NCI-H2029 treated with DMSO at 0.1 percent for 48 hours (cell line): ENCODE measurements at places on chromosomes 13 and 19.

DNA sequence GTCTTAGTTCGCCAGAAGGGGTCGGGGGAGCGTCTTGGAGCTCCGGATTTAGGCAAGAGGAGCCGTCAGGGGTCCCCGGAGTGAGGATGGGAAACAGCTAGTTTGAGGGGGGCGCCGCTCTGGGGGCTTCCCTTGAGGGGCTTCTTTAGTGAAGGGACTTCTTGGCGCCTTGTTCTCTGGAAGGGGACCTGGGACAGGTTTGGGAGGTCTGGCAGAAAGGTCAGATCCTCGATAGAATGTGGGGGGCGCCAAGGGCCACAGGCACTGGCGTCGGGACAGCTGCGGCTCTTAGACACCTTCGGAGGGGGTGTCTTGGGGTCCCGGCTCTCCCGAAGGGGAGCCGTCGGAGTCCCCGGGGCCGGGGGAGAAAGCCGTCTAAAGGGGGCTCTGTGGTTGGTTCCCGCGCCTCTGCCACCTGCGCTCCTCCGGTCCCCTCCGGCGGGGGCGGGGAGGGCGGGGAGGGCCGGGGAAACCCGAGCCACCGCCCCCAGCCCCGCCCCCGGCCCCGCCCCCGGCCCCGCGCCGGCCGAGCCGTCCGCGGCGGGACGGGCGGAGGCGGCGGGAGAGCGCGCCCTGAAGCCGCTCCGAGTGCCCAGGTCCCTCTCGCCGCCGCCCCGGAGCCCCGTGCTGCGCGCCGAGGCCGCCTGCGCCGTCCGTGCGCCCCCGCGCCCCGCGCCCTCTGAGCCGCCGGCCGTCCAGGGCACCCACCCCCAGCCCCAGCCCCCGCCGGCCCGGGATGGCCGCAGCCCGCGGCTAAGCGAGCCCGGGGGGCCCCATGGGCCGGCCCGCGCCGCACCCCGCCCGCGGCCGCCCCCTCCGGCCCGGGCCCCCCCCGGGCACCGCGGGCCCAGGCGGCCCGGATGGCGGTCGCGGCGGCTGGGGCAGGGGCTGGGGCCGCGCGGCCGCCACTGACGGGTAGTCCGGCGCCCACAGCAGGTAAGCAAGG, at the start of gene NRTN:
Gene NRTN (plus strand): TSS at position 552 of the 946 bp plus-strand sequence. CDS start 19,099 bp downstream, outside the sequence.
- no peak for DNase-seq

DNA sequence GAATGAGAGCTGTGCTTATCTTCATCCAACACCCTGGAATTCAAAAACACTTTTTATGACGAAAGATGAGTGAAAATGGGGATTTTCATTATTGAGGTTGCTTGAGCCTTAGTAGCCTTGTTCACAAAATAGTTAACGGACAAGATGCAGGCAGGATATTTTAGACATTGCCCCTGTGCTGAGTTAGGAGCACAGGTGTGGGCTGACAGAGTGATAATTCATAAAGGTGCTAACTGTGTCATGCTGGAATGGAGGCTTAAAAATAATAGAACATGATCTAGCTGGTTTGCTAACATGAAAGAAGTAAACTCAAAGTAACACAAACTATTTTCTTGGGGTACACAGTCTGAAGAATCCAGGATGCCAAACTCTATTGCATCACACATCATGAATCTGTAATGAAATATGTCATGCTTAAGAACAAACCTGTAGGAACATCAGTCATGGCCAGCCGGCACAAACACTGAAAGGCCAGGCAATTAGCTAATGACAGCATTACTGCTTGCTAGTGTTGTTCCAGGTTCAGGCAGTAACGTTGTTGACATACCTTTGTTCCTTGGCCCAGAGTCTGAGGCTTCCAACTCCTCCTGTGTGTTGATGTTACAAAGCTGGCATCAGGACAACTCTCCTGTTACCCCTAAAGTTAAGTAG, 55.3 kb downstream of the FRY start:
- no peak for DNase-seq

- DNase-seq = no peak
These were observed 172.0 kb downstream of the TEX29 start for GRCh38 chr13:111492341-111492950.

DNA sequence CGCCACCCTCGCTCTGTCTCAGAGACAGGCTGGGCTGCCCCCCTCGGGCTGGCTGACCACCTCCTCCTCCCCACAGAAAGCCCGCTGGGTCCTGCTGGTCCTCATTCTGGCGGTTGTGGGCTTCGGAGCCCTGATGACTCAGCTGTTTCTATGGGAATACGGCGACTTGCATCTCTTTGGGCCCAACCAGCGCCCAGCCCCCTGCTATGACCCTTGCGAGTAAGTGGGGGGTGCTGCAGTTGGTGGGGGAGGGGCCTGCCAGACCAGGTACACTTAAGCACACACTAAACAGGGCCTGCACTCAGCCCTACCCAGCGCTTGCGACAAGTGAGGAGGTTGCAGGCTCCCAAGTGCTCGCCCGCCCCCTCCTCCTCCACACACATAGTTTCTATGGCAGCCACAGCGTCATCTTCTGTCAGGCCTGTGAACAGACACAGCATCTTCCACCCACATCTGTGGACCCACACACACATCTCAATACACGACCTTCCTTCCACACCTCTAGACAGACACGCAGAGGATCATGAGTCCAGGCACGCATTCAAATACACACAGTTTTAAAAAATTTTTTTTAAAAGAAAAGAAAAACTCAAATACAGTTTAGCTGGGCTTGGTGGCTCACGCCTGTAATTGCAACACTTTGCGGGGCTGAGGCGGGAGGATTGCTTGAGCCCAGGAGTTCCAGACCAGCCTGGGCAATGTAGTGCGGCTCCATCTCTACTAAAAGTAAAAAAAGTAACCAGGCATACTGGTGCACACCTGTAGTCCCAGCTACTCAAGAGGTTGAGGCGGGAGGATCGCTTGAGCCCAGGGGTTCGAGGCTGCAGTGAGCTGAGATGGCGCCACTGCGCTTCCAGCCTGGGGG, 18.4 kb downstream of the PLD3 start:
- DNase-seq = no peak

- no peak for DNase-seq
These were observed 12.9 kb upstream of the USE1 start for GRCh38 chr19:17202249-17202648.

DNA sequence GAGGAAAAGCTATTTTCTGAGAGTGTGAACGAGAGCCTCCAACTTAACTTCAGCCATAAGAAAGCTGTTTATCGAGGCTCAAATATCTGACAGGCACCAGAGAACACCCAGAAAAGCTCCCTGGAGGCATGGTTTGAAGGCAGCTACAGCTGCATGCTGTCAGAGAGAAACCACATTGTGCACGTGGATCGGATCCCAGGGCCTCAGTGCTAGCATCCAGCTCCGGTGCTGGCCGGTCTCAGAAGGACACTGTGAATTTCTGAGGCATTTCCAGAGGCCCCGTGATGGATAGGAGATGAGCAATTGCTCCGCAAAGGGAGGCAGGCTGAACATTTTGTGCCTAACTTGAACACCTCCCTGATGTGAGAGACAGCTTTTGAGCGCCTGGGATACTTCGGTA, 315.7 kb downstream of the FGF9 start:
- DNase-seq = no peak

- no peak for DNase-seq
These were observed 2.3 kb upstream of the C19orf25 start for GRCh38 chr19:1481224-1481892.

DNA sequence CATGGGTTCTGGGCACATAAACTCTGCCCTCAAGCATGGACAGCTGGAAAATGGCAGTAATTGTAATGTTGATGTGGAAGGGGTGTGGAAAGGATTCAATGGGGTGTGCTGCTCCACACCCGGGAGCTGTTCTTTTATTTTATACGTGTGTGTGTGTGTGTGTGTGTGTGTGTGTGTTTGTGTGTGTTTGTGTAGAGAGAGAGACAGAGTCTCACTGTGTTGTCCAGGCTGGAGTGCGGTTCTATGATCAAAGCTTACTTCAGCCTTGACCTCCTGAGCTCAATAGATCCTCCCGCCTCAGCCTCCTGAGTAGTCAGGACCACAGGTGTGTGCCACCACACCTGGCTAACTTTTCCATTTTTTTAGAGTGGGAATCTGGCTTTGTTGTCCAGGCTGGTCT, 2.8 kb downstream of the MRPS12 start:
- no peak for DNase-seq

DNA sequence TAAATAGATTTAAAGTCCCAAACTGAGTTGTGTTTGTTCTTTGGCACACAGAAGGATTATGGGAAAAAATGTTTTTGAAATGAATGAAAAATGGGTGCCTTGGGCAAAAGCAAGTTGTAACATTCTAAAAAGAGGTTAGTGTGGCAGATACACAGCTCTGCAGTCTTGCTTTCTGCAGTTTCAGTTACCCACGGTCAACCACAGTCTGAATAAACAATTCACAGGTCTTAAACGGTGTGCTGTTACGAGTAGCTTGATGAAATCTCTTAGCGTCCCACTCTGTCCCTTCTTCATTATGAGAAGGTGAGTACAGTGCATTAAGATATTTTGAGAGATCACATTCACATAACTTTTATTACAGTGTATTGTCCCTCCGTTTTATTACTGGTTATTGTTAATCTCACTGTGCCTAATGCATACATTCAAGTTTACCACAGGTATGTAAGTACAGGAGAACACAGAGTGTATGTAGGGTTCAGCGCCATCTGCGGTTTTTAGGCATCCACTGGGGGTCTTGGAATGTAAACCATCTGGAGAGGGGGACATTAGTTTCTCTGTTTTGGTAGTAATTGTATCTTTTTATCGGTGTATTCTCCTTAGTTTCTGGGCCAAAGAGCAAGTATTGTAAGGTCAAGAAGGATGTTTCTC, 8.1 kb downstream of the FARP1 start:
- no peak for DNase-seq

GRCh38 chr19:16002406-16003384, 53.9 kb downstream of the OR10H4 start:
- DNase-seq = no peak

GRCh38 chr19:49338691-49339300, 3.6 kb downstream of the CD37 start:
- no peak for DNase-seq

- no peak for DNase-seq
These were observed 20.7 kb upstream of the NLRP12 start for GRCh38 chr19:53844849-53845246.

DNA sequence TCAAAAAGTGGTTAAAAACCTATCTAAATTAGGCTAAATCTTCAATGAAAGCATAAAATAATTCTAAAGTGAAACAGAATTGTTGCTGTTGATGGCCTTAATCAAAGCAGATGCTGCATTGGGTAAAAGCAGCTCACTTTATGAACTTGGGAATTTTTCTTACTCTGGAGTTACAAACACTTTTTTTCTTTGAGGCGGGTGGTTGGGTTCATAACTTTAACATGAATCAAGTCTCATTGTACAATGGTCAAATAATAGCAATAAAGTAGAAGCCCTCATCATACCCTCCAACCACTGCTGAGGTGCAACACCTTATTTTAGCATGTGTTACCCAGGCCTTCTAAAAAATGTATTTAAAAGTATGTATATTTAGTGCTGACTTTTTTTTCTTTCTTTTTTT, 29.1 kb downstream of the NUP58 start:
- no peak for DNase-seq

- DNase-seq = no peak
These were observed 215.4 kb upstream of the IRS2 start for GRCh38 chr13:110001670-110002275.

DNA sequence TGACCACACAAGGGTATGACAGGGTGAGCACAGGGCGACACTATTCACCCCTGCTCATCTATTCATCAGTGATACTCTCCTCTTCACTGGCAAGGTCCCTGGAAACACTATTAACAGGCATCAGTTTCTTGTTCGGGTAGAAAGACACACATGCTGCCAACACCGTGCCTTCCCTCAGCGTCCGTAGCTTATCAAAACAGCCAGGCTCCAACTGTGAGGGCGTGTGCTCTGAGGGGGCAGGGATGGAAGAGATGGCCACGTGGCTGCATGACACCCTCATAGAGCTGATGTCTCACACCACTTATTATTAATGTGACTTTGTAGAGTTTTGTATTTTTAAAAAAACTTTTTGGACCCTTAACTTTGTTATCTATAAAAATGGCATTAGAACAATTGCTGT, 160.3 kb downstream of the ITGBL1 start:
- DNase-seq = no peak

DNA sequence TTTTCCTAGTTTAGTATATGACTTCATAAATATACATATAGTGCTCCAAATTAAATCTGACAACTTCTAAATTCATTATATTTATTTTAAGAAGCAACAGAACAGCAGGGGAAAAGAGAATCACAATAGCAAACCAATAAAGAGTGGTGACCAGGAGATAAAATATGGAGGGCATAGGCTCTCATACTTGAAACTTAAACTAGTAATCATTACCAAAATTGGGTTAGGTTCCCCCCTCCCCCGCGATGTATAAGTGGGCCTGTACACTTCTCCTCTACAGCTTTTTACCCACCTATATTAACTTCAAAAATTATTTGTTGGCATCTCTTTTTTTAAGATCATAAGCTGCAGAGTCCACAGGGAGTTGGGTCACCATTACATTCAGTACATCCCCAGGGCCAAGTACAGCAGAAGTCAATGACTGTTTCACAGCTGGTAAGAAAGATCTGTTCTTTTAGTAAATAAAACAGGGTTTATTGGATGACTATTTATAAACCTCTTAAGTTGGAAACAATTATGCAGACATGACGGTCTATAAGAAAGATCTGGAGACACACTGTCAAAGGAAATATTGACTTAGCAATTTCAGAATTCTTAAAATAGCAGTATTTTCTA, 29.4 kb downstream of the KLF12 start:
- DNase-seq = no peak

DNA sequence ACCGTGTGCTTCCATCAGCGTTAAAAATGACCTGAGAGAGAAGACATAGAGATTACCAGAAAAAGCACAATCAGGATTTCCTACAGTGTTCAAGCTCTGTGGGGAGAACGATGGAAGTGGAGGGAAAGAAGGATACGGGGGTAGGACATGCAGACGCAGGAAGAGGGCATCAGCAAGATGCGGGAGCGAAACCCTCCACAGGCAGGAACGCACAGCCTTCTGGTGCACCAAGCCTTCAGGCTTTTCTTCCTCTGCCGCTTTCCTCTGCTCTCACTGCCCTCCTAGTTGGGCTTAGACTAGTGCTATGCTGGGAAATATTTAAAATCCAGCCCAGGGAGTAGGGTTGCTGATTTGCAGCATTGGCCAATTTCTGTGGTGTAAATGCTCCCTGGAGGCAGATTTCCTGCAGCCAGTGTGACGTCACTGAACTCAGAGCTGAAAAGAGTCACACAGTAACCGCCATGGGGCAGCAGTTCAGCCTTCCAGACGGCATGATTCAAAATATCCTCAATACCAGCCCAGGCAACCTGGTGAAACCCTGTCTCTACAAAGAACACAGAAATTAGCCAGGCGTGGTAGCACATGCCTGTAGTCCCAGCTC, 205.1 kb upstream of the SOX1 start:
- DNase-seq = no peak

DNA sequence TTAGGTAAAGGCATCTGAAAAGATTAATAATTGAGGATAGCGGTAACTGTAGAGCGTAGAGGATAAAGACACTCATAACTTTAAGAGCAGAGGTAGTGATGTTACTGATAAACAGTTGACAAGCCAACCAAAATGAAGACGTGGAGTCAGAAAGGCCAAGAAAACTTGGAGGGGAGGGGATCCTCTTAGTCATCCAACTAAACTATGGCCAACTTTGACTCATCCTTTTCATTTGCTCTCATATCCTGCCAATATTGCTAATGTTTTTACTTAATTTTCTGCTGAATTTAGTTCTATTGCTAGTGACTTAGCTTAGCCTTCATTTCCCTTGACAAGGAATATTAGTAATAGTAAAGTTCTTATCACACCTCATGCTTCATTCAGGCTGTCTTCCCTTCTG, 13.4 kb downstream of the ITGBL1 start:
- DNase-seq = no peak

GRCh38 chr13:33707449-33707848, 110.5 kb upstream of the RFC3 start:
- no peak for DNase-seq

GRCh38 chr13:27106144-27106543, 65.5 kb downstream of the USP12 start:
- DNase-seq = no peak
